Glutamatergic neuron (in vitro differentiated cells): ENCODE measurements at places on chromosomes 1 and 21. TPM values are rescaled to one million over a fixed set of nuclear protein-coding genes. Genes with fewer than 3 reads are reported as not detected.

Gene OR2L5
- total RNA-seq: 0.22 TPM

Gene OR2M3
- total RNA-seq: not detected

Gene CLK2
- total RNA-seq: 74.8 TPM

Gene CDA
- not detected for total RNA-seq

Gene LRRC8B
- 17.7 TPM for total RNA-seq

Gene AIRE
- not detected for total RNA-seq

Gene OR2G6
- not detected for total RNA-seq

Gene CD53
- total RNA-seq: not detected

Gene GRIK1
- 0.39 TPM for total RNA-seq

Gene VSIG8
- not detected for total RNA-seq

Gene LIPI
- not detected for total RNA-seq

Gene NUAK2
- 8.0 TPM for total RNA-seq

Gene OR2L13
- not detected for total RNA-seq

Gene TGFB2
- total RNA-seq: 2.0 TPM

Gene MTOR
- total RNA-seq: 82.4 TPM

Gene OR2T33
- total RNA-seq: not detected
